ENCODE measurements at places on chromosomes 2 and 18. TPM values are rescaled to one million over a fixed set of nuclear protein-coding genes. Genes with fewer than 3 reads are reported as not detected.

GRCh38 chr2:9782197-9782719 lies 61.0 kb upstream of the TAF1B start:
- H3K4me3 ChIP-seq, result no peak overlapping the region
- DNase-seq, result no peak
- peaks cover 19% of the 10 kb centered on the region for H3K4me1 ChIP-seq
- H3K27ac ChIP-seq, result peak overlapping the region; percentile 86
- H3K36me3 ChIP-seq, result no peaks in the 10 kb centered on the region

DNA sequence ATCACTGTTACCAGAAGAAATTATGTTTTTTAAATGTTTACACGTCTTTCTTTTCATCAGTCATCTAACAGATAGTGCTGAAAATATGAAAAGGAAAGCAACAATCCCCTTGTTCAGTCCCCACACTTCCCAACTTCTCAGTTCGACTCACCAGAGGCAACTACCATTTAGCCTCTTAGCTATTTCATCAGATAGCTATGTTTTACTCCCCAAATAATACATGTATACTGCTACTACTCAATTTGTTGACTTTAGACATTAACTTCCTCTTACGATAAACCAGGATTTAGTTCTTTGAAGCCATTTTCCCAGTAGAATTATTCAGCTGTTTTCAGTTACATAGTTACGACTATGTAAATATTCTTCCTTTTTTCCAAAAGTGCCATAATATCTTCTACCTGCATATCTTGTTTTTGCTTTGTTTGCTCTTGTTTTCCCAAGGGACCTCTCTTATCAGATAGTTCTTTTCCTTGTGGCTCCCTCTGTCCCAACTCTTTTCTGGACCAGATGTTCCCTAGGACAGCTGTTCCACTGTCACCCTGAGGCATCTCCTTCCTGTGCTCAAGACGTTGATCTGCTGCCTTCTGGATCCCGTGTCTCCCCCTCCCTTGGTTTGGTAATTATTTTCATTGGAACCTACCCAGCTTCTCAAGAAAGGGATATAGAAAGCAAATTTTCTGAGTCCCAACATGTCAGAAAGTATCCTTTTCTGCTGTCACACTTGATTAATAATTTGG lies 289.3 kb upstream of the TANK start:
- H3K27ac ChIP-seq, result peak overlapping the region; percentile 46
- H3K36me3 ChIP-seq, result no peaks in the 10 kb centered on the region
- H3K4me1 ChIP-seq, result peaks cover 28% of the 10 kb centered on the region
- no peak for DNase-seq
- H3K27me3 ChIP-seq, result no peaks in the 10 kb centered on the region

Gene CHRNG
- not detected for total RNA-seq

DNA sequence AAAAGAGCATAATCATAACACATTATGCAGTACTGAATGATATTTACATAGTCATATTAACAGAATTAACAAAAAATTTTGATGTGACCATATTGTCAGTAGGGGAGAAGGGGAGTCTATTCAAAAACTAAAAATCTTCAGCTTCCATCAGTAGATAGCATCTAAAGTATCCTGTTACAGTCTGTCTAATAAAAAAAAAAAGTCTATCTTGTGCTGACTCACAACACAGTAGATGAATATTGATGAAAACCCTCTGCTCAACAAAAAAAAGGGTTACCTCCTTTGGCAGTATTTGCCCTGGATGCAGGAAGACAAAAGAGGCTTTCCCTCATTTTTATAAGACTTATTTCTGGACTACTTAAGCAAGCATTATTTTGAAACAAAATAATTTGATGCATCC lies 27.3 kb downstream of the GRB14 start:
- no peaks in the 10 kb centered on the region for H3K27me3 ChIP-seq
- DNase-seq, result no peak
- H3K27ac ChIP-seq, result no peak overlapping the region
- H3K4me3 ChIP-seq, result no peak overlapping the region

DNA sequence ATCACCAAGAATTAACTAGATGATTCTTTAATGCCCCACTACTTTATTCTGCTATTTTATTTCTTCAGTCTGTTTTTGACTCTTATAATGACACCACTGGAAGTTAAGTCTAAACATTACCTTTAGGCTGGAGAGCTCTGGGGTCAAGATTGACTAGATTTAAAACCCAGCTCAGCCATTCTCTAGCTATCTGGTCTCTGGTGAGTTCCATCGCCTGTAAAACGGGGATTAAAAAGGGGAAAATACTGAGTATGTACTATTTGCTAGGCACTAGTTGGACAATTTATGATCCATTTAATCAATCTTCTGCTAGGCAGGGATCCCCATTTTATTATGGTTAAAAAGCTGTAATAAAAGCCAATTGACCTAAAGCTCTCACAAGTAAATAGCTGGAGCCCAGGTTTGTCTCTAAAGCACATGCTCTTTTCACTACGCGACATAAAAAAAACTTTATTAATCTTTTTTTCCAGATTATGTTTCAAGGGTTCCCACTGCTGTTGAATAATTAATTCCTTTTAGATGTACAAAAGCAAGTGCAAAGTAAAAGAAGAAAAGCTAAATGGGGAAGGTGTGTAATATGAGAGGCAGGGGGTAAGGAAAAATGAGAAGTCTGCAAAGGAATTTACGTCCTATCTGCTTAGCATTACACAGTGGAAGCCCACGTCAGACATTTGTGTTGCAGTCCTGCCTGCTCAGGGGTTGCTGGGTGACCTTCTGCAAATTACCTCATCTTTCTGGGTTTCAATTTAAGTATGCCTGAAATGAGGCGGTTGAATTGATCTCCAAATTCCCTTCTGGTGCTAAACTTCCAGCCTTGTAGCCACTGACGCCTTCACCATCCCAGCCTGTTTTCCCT lies 918 bp upstream of the NABP1 start:
- peak overlapping the region; percentile 81 for H3K4me3 ChIP-seq
- H3K36me3 ChIP-seq, result no peaks in the 10 kb centered on the region
- DNase-seq, result peak; percentile 18
- peak overlapping the region; percentile 95 for H3K27ac ChIP-seq
- no peaks in the 10 kb centered on the region for H3K4me1 ChIP-seq
- H3K27me3 ChIP-seq, result no peaks in the 10 kb centered on the region

Gene TEKT4
- not detected for total RNA-seq

Gene SLC30A3
- not detected for total RNA-seq

DNA sequence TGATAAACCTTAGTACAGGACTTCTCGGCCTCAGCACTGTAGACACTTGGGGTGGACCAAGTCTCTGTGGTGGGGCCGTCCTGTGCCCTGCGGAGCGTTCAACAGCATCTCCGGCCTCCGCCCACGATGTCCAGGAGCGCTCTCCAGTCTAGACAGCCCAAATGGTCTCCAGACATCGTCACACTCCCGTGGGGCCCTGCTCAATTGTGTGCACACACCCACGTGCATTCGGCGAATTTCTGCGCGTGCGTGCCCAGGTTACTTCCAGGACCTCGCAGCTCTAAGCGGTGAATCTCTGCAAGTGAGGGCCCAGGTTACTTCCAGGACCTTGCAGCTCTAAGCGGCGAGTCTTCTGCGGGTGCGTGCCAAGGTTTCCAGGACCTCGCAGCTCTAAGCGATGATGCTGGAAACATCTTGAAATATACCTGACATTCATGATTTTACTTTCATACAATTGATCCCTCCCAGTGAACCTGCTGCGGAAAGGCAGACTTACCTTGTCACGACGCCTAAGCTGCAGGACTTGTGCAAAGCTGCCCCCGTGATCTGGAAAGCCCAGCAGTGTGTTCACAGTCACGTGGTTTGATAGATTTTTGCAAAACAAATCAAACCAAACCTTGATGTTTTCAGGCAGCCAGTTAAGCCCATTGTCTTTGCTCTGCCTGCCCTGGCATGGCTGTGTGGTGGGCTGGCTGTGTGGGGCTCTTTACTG lies 16.1 kb upstream of the OTOS start:
- no peaks in the 10 kb centered on the region for H3K36me3 ChIP-seq
- no peak for DNase-seq
- no peaks in the 10 kb centered on the region for H3K4me1 ChIP-seq
- H3K4me3 ChIP-seq, result no peak overlapping the region

GRCh38 chr2:2856723-2857415 lies 520.7 kb downstream of the EIPR1 start:
- H3K36me3 ChIP-seq, result no peaks in the 10 kb centered on the region
- DNase-seq, result no peak
- no peaks in the 10 kb centered on the region for H3K4me1 ChIP-seq
- H3K27me3 ChIP-seq, result no peaks in the 10 kb centered on the region
- H3K4me3 ChIP-seq, result no peak overlapping the region

Gene NDC80
- 13.8 TPM for total RNA-seq

GRCh38 chr2:16250466-16250865 lies 310.1 kb downstream of the MYCN start:
- DNase-seq, result no peak
- no peaks in the 10 kb centered on the region for H3K36me3 ChIP-seq
- H3K4me3 ChIP-seq, result no peak overlapping the region
- H3K27me3 ChIP-seq, result peaks cover 20% of the 10 kb centered on the region

Gene CFLAR
- 132 TPM for total RNA-seq

GRCh38 chr2:204015118-204015843 lies 78.7 kb downstream of the ICOS start:
- no peaks in the 10 kb centered on the region for H3K36me3 ChIP-seq
- no peak for DNase-seq
- H3K27ac ChIP-seq, result no peak overlapping the region
- no peaks in the 10 kb centered on the region for H3K27me3 ChIP-seq
- H3K4me1 ChIP-seq, result peaks cover 8% of the 10 kb centered on the region

Gene NR4A2
- total RNA-seq, result 1.1 TPM

GRCh38 chr2:136173126-136173525 lies 55.2 kb upstream of the CXCR4 start:
- no peak overlapping the region for H3K27ac ChIP-seq
- no peaks in the 10 kb centered on the region for H3K4me1 ChIP-seq
- DNase-seq, result no peak
- H3K27me3 ChIP-seq, result no peaks in the 10 kb centered on the region
- no peak overlapping the region for H3K4me3 ChIP-seq
- H3K36me3 ChIP-seq, result no peaks in the 10 kb centered on the region
